ENCODE measurements at places on chromosomes 3 and 15.

- no peak for DNase-seq
Measured at GRCh38 chr3:182636646-182637045, 156.7 kb upstream of the ATP11B start.

- no peak for DNase-seq
Measured at GRCh38 chr3:71450162-71450561, 133.4 kb downstream of the FOXP1 start.

GRCh38 chr3:58666683-58667082 lies at the start of gene FAM3D:
Gene FAM3D (minus strand): TSS chr3:58666774. CDS start chr3:58655563, 11,211 bp downstream.
- no peak for DNase-seq

GRCh38 chr3:25460751-25461150 lies 32.7 kb downstream of the RARB start:
- no peak for DNase-seq

DNA sequence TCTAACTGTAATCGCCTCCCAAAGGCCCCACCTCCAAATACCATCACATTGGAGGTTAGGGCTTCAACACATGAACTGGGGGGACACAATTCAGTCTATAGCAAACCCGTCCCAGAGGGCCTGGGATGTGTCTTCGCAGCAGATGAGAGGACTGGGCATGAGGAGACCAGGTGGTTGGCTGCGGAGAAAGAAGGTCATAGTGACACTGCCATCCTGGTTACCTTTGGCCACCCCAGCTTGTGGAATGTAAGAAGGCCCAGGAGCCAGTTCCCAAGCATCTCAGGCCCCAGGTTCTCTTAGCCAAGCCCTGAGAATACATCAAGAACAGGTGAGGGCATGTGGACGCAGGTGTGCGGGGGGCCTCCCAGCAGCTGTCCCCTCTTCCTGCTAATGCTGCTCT lies 6.4 kb upstream of the RARRES1 start:
- no peak for DNase-seq

- no peak for DNase-seq
Measured at GRCh38 chr3:190366133-190366532, 21.8 kb upstream of the CLDN16 start.

DNA sequence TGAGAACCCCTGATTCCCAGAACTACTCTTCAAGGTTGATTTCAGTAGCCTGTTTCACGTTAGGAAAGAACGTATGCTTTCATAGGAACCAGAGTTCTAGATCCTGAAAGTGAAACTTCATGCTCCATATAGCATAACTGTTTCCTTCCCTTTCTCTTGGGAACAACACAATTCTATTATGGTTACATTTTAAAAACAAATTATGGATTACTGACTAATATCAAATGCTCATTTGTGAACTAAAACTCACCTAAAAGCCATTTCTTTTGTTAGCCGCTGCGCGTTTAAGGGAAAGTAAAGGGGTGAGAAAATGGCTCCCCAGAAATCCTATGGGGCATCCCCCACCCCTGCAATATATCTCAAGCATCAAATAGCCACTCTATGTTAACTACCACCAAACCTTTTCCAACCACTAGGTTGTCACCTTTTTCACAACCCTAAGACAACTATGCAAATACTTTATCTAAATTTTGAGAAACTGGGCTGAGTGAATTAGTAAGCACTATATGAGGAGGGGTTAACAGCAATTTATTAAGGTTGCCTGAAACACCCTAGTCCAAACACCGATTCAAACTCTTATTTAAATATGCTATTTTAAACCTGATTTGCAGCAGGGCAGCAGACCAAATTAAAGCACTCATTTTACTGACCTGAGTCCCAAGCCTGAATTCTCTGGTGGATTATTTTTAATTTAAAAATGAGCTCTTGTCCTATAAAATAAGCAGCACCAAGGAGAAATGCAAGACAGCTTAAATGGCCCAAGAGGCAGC lies 2.4 kb downstream of the SIAH2 start:
- no peak for DNase-seq

DNA sequence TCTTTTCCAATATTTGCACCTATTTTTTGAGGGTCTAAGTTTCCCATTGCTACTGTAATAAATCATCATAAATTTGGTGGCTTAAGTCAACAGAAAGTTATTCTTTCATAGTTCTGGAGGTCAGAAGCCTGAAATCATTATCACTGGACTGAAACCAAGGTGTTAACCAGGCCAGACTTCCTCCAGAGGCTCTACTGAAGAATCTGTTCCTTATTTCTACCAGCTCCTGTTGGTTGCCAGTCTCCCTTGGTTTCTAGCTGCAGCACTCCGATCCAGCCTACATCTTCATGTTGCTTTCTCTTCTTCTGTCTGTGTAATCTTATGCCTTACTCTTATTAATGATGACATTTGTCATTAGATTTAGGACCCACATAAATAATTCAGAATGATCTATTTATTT lies 22.0 kb upstream of the ARPP21 start:
- no peak for DNase-seq

GRCh38 chr3:142542054-142542453 lies 36.5 kb downstream of the ATR start:
- DNase-seq: peak; percentile 0

DNA sequence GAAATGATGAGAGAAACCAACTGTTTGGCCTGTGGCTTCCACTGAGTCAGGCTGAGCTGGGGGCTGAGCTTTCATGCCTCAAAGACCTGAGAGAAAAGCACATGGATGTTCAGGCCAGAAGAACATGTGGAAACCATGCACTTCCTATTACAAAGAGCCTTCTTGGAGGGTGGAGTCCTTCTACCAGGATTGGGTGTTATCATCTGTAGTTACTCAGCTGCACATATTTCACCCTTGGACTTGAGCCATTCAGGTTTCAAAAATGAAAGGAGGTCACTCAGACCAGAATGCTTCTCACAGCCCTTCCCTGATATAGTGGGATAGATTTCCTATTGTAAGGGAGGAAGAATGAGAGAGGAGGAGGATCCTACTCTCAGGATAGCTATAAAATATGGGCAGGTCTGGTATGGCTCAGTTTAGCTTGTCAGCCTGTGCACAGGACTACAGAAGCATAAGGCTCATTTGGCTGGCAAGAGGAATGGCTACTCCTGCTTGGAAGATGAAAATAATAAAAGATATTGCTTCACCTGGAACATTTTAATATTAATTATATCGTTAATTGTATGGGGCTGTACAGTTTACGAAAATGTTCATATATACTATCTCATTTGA lies 173.6 kb upstream of the TMC3 start:
- peak; percentile 57 for DNase-seq

DNA sequence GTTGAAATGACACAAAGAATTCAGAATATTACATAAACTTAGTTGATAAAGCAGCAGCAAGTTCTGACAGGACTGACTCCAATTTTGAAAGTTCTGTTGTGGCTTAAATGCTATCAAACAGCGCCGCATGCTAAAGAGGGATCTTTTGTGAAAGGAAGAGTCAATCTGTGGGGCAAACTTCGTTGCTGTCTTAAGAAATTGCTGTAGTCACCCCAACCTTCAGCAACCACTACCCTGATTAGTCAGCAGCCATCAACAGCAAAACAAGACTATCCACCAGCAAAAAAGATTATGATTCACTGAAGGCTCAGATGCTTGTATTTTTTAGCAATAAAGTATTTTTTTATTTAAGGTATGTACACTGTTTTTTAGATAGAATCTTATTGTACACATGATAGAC lies 14.2 kb downstream of the CRBN start:
- DNase-seq: no peak

- DNase-seq: no peak
Measured at GRCh38 chr15:34700891-34701427, 53.8 kb downstream of the GJD2 start.

DNA sequence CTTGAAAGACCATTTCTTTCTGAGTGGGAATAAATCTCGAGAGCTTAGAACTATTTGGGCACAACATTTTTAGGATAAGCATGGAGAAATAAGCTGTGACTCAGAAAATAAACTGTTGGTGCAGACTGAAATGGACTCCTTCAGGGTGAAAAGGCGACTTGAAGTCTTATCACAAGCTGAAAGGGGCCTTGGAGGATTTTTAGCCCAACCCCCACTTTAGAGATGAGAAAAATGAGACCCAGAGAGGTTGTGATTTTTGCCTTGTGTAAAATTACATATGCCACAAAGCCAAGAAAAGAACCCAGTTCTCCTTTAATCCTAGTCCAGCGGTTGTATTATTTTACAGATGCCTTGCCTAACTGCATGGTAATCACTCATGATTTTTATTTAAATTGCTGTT lies 1.5 kb downstream of the ATP1B3 start:
- DNase-seq: peak; percentile 43

DNA sequence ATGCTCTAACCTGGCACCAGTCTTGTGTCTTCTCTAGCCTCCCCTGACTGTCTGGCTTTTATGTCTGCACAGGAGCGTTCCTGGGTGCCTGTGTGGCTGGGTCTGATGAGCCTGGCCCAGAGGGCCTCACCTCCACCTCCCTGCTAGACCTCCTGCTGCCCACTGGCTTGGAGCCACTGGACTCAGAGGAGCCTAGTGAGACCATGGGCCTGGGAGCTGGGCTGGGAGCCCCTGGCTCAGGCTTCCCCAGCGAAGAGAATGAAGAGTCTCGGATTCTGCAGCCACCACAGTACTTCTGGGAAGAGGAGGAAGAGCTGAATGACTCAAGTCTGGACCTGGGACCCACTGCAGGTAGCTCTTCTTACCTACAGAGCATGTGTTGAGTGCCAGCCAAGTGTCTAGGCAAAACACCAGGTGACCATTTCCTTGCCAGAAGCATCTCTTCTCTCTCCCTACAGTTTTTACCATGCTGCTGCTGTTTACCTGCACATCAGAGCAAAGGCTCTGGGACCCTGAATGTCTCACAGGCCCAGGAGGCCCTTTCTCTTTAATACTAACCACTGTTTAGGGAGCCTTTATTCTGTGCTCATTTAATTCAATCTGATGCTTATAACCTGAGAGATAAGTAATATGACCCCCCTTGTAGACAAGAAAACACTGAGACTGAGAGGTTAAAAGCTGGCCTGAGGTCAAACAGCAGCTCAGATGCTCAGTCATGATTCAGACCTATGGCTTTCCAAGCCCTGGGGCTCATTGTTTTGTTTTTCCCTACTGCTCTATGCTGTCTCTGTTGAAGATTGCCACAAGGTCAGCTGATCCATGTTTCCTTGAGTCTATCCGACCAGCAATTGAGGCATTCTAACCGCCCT lies 10.4 kb downstream of the PODXL2 start:
- DNase-seq: peak; percentile 18

GRCh38 chr3:42829628-42830436 lies 20.6 kb downstream of the ACKR2 start:
- no peak for DNase-seq

DNA sequence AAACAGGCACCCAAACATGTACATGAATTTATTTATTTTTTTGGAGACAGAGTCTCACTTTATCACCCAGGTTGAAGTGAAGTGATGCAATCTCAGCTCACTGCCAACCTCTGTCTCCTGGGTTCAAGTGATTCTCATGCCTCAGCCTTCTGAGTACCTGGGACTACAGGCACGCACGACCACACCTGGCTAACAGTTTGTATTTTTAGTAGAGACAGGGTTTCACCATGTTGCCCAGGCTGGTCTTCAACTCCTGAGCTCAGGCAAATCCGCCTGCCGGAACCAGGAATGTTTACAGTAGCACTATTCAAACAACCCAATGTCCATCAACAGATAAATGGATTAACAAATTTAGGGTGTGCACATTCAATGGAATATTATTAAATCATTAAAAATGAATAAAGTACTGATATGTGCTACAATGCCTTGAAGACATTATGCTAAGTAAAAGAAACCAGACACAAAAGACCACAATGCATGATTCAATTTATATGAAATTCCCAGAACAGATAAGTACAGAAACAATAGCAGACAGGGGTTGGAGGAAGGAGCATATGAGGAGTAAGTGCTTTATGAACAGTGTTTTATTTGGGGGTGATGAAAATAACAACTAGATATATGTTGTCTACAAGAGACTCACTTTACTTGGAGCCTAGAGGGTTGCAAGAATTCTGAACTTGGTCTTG lies 1.3 kb downstream of the LEO1 start:
- no peak for DNase-seq

GRCh38 chr3:46852839-46853355 lies 10.3 kb downstream of the MYL3 start:
- no peak for DNase-seq

- peak; percentile 95 for DNase-seq
Measured at GRCh38 chr3:112640930-112641801, at the start of gene CCDC80. Gene CCDC80 (minus strand): TSS chr3:112641143. CDS start chr3:112639905, 1,238 bp downstream.

GRCh38 chr15:39860200-39860599 lies 59.9 kb downstream of the GPR176 start:
- peak; percentile 70 for DNase-seq

- no peak for DNase-seq
Measured at GRCh38 chr3:123111640-123112039, 44.8 kb downstream of the PDIA5 start.

DNA sequence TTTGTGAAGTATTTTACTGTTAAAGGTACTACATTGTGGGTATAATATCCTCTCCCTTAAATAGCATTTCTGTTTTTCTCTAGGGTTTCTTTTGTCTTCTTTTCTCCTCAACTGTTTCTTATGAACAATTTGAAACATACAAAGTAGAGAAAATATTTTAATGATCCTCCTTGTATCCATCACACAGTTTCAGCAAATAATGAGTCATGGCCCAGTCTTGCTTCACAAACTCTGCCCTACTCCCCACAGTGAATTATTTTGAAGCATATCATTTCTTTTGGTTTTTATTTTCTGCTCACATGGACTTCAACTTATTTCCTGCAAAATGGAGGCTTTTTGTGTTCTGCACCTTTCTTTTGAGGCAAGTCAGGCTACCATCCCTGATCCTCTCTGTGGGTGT lies 6.1 kb upstream of the SCAANT1 start:
- DNase-seq: peak; percentile 43

GRCh38 chr3:130758624-130759369 lies 12.2 kb upstream of the PIK3R4 start:
- DNase-seq: no peak

DNA sequence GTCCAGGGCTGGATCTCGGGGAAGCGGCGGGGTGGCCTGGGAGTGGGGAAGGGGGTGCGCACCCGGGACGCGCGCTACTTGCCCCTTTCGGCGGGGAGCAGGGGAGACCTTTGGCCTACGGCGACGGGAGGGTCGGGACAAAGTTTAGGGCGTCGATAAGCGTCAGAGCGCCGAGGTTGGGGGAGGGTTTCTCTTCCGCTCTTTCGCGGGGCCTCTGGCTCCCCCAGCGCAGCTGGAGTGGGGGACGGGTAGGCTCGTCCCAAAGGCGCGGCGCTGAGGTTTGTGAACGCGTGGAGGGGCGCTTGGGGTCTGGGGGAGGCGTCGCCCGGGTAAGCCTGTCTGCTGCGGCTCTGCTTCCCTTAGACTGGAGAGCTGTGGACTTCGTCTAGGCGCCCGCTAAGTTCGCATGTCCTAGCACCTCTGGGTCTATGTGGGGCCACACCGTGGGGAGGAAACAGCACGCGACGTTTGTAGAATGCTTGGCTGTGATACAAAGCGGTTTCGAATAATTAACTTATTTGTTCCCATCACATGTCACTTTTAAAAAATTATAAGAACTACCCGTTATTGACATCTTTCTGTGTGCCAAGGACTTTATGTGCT lies 527 bp downstream of the B2M start:
- DNase-seq: no peak

GRCh38 chr3:54817628-54818027 lies 110.2 kb downstream of the LRTM1 start:
- DNase-seq: peak; percentile 47

- DNase-seq: peak; percentile 93
Measured at GRCh38 chr3:101724329-101725193, at the start of gene CEP97. Gene CEP97 (plus strand): TSS chr3:101724614. CDS start chr3:101724677, 63 bp downstream.
